Stimulated activated CD4-positive, alpha-beta T cell treated with anti-CD3 and anti-CD28 coated beads, Interleukin-1b, Interleukin-23, amount 100 ng/mL, for 1 hour (primary cell): ENCODE measurements at places on chromosomes 16 and 17.
A peak's percentile ranks its signal among the peaks of the same experiment; 100 is the strongest.

GRCh38 chr16:29663807-29664090 is 702 bp downstream of the SPN start:
- no peak for DNase-seq

DNA sequence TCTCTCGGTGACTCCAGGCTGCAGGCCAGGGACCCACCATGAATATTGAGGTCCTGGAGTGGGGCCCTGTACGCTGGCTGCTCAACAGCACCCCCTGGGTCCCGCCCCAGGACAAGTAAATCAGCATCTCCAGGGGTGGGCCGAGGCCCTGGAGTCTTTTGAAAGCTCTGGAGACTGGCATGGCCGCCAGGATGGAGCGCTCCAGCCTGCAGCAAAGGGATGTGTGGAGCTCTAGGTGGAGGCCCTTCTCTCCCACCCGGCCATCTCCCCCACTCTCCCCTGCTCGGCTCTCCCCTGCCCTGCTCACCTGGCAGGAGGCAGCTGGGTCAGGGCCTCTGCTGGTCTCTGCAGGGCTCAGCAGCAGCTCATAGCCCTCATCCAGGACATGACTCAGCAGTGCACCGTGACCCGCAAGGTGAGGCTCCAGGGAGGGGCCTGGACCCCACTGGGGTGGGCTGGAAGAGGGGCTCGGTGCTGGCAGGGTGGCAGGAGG is 16.6 kb downstream of the SGSH start:
- no peak for DNase-seq

- DNase-seq: no peak
Measured at GRCh38 chr16:18832613-18833012, 31.3 kb upstream of the ARL6IP1 start.

DNA sequence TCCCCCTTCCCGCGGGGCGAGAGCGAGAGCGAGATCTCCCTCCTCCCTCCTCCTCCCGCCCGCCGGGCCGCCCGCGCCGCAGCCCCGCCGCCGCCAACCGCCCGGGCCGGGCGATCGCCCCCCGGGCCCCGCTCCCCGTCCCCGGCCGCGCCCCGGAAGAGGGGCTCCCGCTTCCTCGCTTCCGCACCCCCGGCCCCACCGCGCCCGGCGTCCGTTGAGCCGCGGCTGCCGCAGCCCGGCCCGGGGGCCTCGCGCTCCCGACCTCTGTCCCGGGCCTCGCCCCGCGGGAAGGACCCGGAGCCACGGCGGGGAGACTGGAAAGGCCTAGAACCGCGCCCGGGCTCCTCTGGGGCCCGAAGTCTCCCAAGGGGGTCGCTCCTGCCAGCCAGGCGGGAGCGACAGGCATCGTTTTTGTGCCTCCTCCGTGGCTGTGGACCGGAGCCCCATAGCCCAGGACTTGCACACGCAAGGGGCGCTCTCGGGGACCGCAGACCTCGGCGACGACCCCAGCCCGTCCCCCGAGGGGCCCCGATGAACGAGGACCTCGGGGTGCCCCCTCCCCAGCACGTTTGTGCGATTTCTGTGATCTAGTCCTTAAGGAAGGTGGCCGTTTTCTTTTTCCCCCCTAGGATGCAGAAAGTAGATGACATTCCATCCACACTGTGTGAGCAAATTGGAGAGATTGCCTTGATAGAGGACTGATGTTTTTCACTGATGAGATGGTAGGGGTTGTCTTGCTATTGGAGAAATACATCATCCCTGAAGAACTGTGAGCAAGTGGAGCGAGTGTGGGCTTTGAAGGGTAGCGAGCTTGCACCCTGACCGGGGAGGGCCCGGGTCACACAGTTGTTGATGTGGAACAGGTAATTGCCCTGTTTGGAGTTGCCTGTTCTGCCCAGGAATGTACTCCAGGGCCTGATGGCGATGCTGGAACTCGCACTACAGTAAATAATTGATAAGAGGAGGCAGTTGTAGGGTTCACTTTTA is 611 bp downstream of the BANP start:
- DNase-seq: peak; percentile 8

- DNase-seq: no peak
Measured at GRCh38 chr16:89706518-89707260, 5.2 kb upstream of the SPATA2L start.

GRCh38 chr16:66961065-66961744 is at the start of gene CES3:
Gene CES3 (plus strand): TSS chr16:66961266. CDS start chr16:66961308, 42 bp downstream.
- DNase-seq: no peak

DNA sequence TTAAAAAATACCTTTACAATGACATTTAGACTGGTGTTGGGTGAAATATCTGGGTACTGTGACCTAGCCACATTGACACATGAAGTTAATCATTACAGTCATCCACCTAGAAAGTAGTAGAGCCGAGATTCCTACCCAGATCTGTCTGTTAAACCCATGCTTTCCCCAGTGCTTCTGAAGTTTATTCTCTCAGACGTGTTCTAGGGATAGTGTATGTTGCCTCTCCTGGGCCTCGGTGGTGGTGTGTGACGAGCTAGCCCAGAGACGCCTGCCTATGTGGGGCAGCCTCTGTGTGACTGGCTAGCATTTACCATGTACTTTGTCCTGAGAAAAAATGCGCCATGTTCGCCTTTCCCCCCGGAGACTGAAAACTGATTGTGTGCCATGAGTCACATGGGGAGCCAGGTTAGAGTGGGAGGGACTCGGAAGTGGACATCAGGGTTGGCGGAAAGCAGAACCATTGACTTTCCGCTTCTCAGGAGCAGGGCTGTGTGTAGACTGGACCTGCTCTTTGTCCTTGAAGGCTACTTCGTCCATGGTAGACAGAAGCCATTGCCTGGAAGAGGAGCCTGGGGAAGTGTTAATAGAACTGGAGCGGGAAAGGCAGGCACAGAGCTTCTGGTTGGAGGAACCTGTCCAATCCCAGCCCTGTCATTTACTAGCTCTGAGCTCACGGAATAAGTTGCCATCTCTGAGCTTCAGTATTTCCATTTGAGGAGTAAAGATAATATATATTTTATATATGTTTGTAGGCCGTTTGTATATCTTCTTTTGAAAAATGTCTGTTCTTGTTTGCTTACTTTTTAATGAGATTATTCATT is 235.5 kb downstream of the SNX29 start:
- DNase-seq: no peak

GRCh38 chr16:22103441-22103840 is 11.1 kb downstream of the VWA3A start:
- no peak for DNase-seq

- no peak for DNase-seq
Measured at GRCh38 chr16:73046849-73047214, 1.1 kb downstream of the ZFHX3 start.

GRCh38 chr17:535198-535597 is 179.4 kb downstream of the VPS53 start:
- no peak for DNase-seq
